ENCODE measurements at places on chromosomes 6 and 20.

GRCh38 chr20:50191065-50191543, 474 bp downstream of the CEBPB start:
- DNase-seq, result peak; percentile 78

DNA sequence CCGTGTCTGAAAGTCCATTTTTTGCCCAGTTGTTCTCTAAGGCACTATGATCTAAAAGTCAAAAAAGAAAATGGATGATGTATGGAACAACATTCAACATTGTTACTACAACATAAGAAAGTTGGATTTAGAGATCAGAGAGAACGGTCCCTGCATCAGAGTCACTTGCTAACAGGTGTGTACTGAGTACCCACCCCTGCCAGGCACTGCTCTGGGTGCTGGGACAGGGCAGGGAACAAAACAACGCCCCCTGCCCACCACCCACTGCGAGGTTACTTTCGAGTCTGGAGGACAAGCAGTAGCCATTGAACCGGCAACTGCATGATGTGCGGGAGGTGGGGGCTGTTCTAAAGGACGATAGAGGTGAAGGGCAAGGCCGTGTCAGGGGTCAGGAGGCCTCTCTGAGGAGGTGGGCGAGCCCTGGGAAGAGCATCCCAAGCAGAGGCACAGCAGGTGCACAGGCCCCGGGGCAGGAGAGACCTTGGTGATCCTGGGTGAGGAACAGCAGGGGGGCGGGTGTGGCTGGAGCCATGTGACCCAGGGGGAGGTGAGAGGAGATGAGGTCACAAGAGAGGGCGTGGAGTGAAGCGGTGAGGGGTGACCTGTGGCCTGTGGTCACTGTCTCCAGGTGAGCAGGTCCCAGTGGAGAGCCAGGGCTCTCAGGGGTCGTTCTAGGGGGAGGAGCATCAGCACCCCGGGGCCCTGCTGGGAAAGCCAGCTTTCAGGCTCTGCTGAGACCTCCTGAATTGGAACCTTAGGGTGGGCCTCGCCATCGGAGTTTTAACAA, 197.5 kb upstream of the SULF2 start:
- no peak for DNase-seq

DNA sequence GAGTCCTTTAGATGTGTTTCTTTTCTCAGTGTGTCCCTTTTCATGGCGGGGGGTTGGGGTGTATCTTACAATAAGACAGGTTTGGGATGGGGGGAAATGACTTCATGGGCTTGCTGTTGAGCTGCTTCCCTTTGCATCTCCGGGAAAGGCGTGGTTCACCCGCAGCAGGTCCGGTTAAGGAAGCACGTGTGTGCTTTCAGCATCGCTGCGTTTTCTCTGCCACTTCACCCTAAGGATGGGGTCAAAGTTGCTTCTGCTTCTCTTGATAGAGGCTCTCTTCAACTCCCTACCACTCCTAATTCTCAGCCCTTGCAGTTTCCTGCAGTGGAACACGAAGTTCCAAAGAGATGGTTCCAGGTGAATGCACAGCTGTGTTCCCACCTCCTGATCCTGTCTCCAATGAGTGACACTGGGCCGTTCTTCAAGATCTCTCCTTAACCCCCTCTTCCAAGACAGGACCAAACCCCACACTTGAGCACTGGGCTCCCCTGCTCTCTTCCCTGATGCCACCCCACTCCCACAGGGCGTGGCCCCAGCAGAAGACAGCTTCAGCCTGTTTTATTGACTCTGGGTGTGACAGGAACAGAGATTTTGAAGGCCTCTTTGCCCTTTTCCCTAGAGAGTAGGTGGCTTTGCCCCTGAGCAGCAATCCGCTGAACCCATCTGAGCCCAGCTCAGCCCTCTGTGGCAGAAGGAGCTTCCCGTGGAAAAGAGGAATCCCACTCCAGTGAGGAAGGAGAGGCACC, 85.2 kb downstream of the PLEKHG1 start:
- DNase-seq, result no peak

- peak; percentile 56 for DNase-seq
Measured at GRCh38 chr6:69881322-69882151, 15.2 kb downstream of the COL19A1 start.

GRCh38 chr20:15613530-15613929, 959.7 kb downstream of the KIF16B start:
- DNase-seq, result no peak

DNA sequence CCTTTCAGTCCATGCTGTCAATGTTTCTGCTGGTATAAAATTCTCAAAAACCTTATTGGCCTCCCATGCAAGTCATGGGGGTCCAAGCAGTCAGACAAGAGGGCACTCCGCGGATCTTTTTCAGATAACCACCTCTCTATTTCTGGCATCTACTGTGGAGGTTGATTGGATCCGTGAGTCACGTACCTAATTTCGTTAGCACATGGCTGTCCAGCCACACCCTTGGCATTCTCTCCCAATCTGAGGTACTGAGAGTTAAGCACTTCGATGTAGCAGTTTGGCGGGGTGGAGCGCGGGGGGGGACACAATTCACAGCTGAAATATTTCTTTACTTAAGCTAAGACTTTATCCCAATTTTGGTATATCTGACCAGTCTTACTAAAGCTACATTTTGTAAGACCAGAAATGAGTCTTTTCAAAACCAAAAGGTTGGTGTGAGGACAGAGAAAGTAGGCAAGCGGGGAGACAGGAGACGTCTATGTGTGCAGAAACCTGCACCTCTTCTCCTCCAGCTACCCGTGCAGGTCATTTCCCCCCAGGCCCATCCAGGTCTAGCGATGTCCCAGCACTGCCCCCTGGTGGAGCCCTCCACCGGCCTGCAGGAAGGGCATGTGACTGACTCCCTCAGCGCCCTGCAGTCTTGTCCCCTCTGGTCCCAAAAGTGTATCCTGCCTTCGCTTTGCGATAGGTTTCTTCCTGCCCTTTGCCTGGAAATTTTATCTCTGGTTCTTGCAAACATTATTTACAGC, 113.1 kb downstream of the ADAT2 start:
- no peak for DNase-seq

- DNase-seq, result no peak
Measured at GRCh38 chr6:17225767-17226630, 55.2 kb upstream of the RBM24 start.

DNA sequence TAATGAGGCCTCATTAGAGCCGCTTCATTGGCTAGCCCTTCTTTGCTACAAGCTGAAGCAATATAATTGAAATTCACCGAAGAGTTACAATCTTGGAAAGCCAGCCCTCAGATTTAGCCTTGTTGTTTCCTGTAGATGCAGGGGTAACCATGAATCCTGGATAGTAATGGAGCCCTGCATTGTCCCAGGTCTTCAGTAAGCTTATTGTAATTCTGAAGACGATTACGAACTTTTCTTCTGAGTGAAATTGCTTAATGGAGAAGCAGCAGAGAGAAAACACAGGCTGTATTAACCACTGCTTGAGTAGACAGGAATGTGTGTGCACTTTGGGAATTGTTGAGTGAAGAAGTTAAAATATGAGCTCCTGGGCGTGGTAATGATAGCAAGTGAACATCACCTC, 26.3 kb upstream of the NAA20 start:
- DNase-seq, result no peak

DNA sequence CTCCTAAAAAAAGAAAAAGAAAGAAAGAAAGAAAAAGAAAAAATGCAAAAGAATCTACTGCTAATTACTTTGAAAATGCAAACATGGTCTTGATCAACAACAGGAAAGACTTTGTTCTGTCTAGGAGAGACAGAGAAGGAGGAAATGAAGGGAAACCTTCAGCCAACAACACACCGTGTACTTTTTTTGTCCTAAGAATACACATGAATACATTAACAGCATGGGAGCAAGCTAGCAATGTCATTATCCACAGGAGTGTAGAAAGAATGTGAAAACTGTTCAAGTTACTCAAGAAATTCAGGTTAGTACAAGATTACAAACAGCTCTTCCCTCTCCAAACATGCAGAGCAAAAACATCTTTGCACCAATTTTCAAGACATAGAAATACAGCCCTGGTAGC, 326.3 kb downstream of the UBE3D start:
- no peak for DNase-seq

DNA sequence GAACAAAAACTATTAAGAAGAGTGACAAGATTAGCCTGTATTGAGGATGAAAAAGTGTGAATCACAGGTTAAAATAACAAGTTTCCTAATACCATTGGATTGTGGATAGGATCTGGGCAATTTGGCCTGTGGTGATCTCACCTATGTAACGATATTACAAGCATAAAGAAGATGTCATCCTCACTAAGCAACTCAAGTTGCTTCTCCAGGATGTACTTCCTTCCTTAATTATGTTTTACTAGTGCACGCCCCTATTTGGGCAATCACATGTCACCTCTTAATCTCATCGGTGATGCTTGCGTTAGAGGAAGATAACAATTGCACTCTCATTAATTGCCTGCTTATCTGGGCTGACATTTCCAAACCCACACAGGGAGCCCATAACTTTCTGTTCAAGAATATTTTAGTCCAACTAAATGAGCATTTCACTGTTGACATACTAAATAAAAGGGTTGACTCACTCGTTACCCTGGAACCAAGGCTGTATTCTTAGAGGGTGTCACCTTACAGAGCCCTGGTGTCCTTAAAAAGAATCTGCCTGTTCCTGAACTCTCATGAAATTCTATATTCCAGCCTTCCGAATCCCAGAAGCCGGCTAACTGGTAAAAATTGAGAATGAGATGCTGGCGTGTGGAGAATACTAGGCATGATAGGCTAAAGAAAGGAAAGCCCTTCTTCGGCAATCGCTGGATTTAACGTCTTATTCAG, 88.2 kb upstream of the ATXN1 start:
- no peak for DNase-seq

DNA sequence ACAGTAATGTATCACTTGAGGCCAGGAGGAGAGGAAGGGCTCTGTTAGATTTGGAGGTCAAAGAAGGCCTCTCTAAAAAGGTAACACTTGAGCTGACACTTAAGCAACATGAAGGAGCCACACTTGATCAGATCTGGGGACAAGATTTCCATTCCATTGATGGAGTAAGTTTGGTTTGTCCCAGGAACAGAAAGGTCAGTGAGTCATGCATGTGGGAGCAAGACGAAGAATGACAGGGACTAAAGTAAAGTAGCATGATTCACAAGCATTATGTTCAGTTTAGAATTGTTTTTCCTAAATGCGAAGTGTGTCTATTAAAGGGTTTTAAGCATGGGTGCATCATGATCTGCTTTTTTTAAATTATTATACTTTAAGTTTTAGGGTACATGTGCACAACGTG, 47.4 kb downstream of the COL21A1 start:
- DNase-seq, result no peak

- no peak for DNase-seq
Measured at GRCh38 chr6:145632971-145633370, 102.3 kb downstream of the EPM2A start.

DNA sequence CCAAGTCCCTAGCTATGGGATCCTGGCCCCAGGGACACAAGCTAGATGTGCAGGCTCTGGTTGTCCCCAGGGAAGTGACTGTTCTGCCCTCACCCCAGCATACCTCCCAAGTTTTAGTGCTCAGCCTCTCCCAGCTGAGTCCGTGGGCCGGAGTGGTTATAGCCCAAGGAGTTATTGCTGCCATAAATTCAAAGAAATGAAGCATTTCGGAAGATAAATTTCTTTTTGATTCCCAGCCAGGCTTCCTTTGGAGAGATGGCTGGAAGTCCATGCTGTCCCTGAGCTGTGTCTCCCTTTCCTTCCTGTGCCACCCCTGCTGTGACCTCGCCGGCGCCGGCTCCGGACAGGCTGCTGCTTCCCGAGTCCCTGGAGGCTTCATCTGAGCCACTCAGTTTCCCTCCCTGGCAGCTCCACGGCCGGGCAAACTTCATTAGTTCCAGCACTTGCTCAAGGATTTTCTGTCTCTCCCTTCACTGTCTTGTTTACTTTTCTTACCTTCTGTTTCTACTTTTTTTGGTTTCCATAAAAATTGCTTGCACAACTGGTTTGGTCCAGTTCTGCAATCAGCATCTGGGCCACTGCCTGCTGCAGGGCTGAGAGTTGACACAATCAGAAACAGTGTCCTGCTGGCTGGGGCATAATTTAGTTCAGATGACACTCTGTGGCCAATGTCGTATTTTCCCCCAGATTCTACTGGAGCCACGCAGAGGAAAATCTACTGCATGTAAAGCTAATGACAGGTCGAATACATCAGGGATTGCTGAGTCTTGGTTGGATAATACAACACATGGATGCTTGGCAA, 225.5 kb downstream of the SYNDIG1 start:
- DNase-seq, result no peak

DNA sequence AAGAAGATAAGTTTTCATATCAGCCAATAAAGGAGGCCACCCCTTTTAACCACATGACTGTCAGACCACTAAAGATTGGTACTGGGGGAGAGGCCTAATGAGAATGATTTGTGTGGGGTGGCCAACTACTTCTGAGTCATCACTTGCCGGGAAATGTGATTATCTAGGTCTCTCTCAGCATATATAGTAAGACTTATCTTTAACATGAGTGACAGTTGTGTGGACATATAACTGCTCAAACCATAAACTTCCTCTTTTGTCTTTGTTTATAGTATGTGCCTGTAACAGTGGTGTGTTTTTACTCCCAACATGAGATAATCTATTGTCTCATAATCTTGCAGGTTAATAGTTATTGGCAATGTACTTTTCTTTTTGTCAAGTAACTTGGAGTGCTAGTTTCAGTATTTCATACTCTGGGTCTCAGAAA, 312.4 kb downstream of the CDKAL1 start:
- DNase-seq, result peak; percentile 18

DNA sequence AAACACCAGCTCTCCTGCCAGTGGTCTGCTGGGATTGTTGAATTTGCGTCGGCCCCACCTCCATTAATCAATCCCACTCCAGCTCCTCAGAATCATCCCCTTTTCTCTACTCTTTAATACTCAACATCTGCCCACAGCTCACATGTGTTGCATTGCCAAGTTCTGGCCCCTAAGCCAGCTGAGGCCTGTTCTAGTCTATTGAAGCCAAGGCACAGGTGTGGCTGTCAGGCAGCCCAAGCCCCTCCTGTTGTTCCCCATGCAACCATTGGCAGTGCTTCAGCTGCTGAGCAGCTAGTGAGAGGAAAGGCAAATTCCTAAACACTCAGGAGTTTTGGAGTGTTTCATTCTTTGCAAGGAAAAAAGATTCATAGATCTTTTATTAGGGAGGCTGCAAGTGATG, 128.0 kb upstream of the NT5E start:
- no peak for DNase-seq

GRCh38 chr6:43742285-43742684, 27.7 kb upstream of the VEGFA start:
- DNase-seq, result no peak

DNA sequence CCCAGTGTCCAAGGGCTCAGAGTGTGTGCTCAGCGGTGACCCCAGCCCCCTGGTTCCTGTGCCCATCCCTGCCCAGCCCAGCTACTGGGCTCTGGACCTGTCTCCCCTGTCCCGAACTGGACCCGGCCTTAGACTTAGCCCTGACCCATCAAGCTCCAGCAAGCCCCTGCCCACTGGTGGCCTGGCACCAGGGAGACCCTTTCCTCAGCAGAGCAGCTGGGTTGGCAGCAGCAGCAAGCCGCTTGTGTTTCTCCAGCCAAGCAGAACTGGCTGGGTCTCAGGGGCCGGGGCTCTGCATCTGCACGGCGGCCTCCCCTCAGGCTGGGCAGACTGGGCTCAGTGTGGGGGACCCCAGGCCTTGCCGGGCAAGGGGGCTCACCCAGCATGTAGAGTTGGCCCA, 801 bp downstream of the SPDEF start:
- DNase-seq, result no peak

- DNase-seq, result no peak
Measured at GRCh38 chr20:41411391-41411847, 44.8 kb upstream of the EMILIN3 start.

- DNase-seq, result no peak
Measured at GRCh38 chr20:63123331-63123741, 92.6 kb downstream of the YTHDF1 start.

GRCh38 chr6:131059486-131059885, 3.6 kb downstream of the EPB41L2 start:
- DNase-seq, result no peak

Measured in HL-60 (cell line).